ENCODE measurements at places on chromosomes 5 and 9. TPM values are rescaled to one million over a fixed set of nuclear protein-coding genes. Genes with fewer than 3 reads are reported as not detected.
A peak's percentile ranks its signal among the peaks of the same experiment; 100 is the strongest.

The MRPS2 gene
- 53.5 TPM for total RNA-seq

The LCN15 gene
- not detected for total RNA-seq

The SLC36A3 gene
- not detected for total RNA-seq

The GZMA gene
- total RNA-seq = not detected

The ADAMTS2 gene
- not detected for total RNA-seq

The PKD2L2 gene
- not detected for total RNA-seq

The BAAT gene
- total RNA-seq = not detected

The SLC34A3 gene
- not detected for total RNA-seq

DNA sequence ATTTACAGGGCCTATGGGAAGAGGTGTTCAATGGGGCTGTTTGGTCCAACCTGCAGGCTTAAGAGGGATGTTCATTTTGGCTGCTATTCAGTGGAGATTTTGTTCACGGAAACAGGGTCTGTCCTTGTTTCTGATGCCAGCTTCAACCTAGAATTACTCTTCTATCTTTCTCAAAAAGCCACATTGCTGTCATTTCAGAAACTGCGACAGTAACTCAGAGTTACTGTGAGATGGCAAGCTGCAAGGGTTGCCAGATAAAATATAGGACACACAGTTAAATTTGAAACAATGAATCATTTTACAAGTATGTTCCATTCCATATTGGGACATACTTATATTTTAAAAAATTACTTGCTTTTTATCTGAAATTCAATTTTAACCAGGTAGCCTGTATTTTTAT is 128.0 kb downstream of the NPR3 start:
- DNase-seq = no peak

GRCh38 chr9:82034956-82035731 is 46.6 kb downstream of the SPATA31D1 start:
- DNase-seq = no peak

DNA sequence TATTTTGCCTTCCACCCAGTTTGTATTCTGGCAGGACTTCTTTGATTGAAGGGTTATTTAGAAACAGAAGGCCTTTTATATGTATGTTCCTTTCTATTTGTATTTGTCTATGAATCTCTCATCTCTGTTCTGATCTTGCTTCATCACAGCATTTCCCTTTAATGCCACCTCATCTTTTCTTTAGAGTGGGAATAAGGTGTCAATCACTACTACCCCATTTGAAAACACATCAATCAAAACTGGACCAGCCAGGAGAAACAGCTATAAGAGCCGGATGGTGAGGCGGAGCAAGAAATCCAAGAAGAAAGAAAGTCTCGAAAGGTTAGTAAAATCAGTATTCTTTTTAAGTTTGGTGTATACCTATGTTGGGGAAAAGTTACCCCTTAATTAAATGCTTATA is 36.3 kb downstream of the CD180 start:
- no peak for DNase-seq

GRCh38 chr5:70440-70839 is 21.5 kb upstream of the PLEKHG4B start:
- no peak for DNase-seq

DNA sequence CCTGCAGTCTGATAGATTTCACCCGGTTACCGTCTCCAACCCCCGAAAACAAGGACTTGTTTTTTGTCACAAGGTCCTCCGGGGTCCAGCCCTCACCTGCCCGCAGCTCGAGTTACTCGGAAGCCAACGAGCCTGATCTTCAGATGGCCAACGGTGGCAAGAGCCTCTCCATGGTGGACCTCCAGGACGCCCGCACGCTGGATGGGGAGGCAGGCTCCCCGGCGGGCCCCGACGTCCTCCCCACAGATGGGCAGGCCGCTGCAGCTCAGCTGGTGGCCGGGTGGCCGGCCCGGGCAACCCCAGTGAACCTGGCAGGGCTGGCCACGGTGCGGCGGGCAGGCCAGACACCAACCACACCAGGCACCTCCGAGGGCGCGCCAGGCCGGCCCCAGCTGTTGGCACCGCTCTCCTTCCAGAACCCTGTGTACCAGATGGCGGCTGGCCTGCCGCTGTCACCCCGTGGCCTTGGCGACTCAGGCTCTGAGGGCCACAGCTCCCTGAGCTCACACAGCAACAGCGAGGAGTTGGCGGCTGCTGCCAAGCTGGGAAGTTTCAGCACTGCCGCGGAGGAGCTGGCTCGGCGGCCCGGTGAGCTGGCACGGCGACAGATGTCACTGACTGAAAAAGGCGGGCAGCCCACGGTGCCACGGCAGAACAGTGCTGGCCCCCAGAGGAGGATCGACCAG is 121.3 kb downstream of the DAB2IP start:
- DNase-seq = peak; percentile 63

- no peak for DNase-seq
Observed at GRCh38 chr5:144944936-144945335, 774.3 kb downstream of the KCTD16 start.

DNA sequence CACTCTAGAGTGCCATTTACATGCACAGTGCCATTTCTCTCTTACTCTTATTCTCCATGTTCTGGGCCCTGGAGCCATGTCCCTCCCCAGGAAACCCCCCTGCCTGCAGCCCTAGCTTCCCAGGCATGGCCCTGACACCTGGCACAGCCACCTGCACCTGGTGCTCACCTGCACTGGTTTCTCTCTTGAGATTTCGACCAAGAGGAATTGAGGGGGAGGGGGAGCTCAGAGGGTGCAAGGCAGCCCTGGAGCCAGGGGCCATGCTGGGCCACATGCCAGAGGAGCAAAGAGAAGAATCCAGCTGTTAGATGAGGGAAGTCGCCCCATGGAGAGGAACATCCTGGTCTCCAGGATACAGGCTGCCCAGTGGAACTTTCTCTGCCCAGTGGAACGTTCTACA is 65.0 kb upstream of the RAPGEF1 start:
- DNase-seq = no peak

DNA sequence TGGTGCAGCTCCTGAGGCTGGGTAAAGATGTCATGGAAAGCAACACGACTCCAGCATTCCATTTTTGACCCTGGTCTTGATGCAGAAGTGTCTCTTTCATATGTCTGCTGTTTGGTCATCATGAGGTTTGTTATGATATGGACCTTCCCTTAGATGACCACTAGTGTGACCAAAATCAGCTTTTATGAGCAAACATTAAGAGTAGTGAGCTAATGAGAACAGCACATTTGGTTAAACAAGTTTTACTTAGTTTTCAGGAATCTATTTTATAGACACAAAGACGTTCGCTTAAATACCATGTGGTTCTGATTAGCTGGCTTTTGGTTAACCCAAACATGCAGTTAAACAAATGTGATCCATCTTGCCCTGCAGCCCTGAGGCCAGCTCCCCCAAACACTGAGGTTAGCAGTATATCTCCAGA is 56.7 kb upstream of the ACTBL2 start:
- no peak for DNase-seq

DNA sequence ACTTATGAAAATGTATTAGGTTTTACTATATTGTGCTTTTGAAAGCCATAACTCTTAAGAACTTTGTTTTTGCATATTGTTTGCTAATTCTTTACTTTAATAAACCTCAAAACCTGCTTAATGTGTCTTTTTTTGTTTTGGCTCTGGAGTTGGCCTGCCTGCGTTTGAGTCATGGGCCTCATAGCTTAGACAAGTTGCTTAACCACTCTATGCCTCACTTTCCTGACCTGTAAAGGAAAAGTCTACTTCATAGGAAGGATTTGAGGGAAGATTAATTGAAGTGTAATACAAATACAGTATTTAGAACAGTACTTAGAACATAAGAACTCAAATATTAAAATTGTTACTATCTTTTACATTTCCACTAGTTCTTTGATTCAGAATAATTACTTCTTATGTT is 10.3 kb downstream of the SMIM32 start:
- no peak for DNase-seq

- DNase-seq = no peak
Observed at GRCh38 chr9:106784076-106784475, 78.9 kb upstream of the ZNF462 start.

DNA sequence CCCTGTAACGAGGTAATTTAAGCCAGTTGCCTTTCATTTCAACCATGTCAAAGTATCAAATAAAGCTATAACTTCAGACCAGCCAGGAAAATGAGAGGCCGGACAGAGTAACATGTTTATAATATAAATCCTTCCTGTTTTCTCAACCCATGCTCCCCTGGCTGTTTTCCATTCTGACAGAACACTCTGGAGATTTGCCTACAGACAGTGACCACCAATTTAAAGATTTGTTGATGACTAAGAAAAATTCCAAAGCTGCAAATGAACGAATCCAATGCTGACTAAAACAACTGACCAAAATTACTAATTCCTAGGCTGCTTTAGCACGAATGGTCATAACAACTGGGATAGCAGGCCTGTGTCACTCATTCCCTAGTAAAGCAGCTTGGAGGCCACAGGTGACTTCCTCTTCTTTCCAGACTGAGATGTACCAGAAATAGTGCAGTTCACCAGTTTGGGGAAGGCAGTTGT is 141.4 kb downstream of the AOPEP start:
- peak; percentile 70 for DNase-seq

GRCh38 chr9:131856105-131856504 is 116.2 kb upstream of the RAPGEF1 start:
- no peak for DNase-seq

GRCh38 chr9:138021251-138022056 is 143.9 kb downstream of the CACNA1B start:
- DNase-seq = no peak

GRCh38 chr5:4511996-4512656 is 628.0 kb upstream of the ADAMTS16 start:
- no peak for DNase-seq

GRCh38 chr9:28320616-28321015 is 747.3 kb upstream of the C9orf72 start:
- no peak for DNase-seq

- DNase-seq = no peak
Observed at GRCh38 chr9:138025417-138025816, 147.8 kb downstream of the CACNA1B start.

GRCh38 chr5:91146230-91146629 is 236.9 kb downstream of the ARRDC3 start:
- DNase-seq = no peak

GRCh38 chr9:94287877-94288513 is 28.9 kb downstream of the ZNF169 start:
- DNase-seq = no peak

GRCh38 chr5:166602271-166602670 is 1689.2 kb upstream of the WWC1 start:
- no peak for DNase-seq

GRCh38 chr5:127375544-127376091 is 85.0 kb downstream of the MEGF10 start:
- no peak for DNase-seq

GRCh38 chr5:115414406-115415142 is 118.1 kb upstream of the CCDC112 start:
- no peak for DNase-seq

GRCh38 chr5:153459051-153459743 is 31.3 kb upstream of the GRIA1 start:
- no peak for DNase-seq

DNA sequence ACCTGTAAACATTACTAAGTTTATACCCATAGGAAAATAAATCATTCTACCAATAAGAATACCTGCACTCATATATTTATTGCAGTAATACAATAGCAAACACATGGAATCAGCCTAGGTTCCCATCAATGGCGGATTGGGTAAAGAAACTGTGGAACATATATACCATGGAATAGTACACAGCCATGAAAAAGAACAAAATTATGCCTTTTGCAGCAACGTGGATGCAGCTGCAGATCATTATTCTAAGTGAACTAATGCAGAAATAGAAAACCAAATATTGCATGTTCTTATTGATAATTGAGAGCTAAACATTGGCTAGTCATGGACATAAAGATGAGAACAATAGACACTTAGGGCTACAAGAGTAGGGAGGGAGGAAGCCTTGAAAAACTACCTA is 667.4 kb upstream of the WWC1 start:
- no peak for DNase-seq

DNA sequence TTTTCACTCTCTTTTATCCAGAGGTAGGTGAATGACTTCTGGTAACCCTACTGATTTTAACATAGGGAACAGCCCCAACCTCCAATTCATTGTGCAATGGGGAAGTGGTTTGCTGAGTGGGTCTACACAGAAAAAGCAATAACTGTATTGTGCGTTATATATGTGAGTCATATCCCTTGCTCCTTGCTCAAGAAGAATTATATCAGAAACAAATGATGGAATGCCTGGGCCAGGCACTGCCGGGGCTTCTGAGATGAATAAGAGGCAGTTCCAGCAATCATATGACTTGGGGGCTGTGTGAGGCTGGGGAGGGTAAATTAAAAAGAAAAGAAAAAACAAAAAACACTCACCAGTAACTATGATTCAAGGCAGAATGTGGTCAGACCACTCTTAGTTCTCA is 79.2 kb upstream of the ABCA1 start:
- no peak for DNase-seq

All from G401 (cell line).